ENCODE measurements at places on chromosomes 12 and 14.

GRCh38 chr14:88143810-88144209 lies 138.9 kb downstream of the GPR65 start:
- DNase-seq, result no peak

GRCh38 chr14:35934499-35934898 lies 108.4 kb downstream of the BRMS1L start:
- DNase-seq, result no peak

GRCh38 chr12:116416166-116416565 lies 138.7 kb upstream of the MED13L start:
- DNase-seq, result no peak

DNA sequence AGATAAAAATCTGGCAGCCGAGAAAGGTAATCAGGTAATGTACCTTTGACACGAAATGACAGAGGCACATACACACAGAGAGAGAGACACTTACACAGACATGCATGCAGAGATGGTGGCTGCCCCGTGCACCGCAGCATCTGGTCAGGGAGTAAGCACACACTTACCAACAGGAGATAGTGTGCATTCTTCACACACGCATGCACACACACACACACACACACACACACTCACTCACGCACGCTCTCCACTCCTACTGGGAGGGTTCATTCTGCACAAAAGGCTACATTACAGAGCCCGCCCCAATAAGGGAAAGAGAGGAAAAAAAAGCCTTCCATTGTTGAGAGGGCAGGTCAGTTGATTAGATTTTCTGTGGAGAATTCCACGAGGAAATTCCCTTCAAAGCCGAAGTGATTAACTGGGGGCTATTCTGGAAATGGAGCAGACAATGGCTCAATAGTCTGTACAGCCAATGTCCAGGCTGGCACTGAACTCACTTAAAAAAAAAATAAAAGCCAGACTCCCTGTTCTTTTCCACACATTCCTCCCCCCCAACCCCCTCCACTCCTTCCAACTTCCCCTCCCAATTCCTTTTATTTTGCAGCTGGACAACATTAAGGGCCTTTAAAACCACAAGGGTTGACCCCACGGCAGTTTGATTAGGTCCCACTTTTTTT lies 1.4 kb upstream of the SOX5 start:
- DNase-seq, result peak; percentile 11
